Foreskin keratinocyte (primary cell): ENCODE measurements at places on chromosomes 2 and 18. TPM values are rescaled to one million over a fixed set of nuclear protein-coding genes. Genes with fewer than 3 reads are reported as not detected.

Gene UPP2
- not detected in 2 replicates for total RNA-seq

Gene RGPD5
- total RNA-seq: 7.4 and 13.9 TPM in 2 replicates

Gene TUBB8B
- 0.27 and 0.67 TPM in 2 replicates for total RNA-seq

Gene HOXD13
- not detected in 2 replicates for total RNA-seq

Gene TXNDC2
- total RNA-seq: not detected in 2 replicates

Gene PDE1A
- total RNA-seq: 0.03 and 0.07 TPM in 2 replicates

Gene DSG4
- total RNA-seq: 0.04 TPM in 1 of 2 replicates, not detected in the other

Gene VWA3B
- total RNA-seq: 0.35 TPM in 1 of 2 replicates, not detected in the other

Gene PTPRM
- 8.4 and 17.9 TPM in 2 replicates for total RNA-seq

Gene LOXHD1
- not detected in 2 replicates for total RNA-seq

Gene KLHL30
- not detected in 2 replicates for total RNA-seq
